ENCODE measurements at places on chromosomes 3 and 15.

DNA sequence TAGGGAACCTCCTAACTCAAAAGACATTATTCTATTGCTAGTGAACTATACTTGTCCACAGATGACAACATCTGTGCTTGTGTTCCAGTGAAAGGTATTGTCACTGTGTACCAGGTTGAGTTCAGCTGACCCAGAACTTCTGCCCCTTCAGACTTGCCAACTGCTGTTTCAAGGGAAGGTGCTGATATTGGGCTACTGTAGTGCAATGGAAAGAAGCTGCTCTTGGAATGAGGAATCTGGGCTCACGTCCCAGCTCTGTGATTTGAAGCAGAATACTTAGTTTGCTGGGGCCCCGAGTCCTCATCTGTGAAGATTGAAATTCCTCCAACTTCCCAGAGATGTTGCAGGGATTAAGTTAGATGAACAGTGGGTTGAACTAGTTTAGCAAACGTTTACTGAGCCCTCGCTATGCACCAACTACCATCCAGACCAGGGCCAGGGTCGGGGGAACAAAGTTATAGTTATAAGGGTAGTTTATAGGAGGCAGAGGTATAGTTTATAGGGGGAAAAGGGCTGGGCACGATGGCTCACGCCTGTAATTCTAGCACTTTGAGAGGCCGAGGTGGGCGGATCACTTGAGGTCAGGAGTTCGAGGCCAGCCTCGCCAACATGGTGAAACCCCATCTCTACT is 15.9 kb upstream of the UMPS start:
- no peak for DNase-seq

DNA sequence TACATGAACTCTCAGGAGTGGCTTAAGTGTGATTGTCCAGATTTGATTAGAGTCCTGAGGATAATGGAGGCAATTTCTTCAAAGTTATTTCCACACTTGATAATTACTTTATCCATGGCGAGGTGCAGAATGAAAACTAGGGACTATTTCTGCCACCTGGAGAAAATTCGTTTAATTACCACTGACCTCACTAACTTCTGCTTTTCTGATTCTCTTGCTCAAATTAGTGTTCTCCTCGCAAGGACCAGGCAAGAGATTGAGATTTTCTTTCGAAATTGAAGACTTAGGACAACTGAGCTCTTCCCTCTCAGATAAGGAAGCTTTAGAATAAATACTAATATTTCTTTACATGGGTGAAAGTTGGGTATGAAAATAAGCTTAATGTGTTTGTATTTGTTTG is 135.2 kb downstream of the RYR3 start:
- DNase-seq: no peak

DNA sequence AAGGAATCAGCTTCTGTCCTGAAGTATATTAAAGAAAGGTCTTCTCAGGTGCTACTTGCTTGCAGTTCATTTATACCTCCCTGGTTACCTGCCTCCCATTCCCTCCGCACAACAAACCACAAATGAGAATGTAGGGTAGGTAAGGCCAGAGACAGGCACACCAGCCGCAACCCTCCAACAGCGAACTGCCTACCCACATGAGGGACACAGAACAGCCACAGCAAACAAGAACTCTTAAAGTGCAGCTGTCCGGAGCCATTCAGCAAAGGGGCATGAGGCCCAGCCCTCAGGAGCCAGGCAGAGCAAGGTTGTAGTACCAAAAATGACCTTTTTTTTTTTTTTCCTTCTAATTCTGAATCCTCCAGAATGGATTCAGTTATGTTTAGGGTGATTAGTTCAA is 52.4 kb downstream of the SPSB4 start:
- no peak for DNase-seq

DNA sequence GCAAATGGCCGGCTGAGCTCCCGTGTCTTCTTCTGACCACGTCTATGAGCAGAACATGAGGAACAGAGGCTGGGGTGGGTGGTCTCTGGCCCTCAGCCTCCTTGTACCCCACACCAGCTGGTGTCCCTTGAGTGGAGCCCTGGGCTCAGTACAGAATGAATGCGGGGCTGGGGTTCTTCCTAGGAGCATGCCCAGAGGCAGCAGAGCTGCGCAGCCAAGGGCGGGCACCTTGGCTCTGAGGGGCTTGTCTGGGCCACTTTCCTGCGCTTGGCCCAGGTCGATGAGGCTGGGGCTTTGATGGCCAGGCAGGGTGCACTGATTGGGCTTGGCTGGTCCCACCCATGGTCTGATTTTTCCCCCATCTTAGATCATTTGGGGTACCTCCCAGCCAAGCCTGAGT is 6.4 kb downstream of the SCN5A start:
- DNase-seq: no peak

DNA sequence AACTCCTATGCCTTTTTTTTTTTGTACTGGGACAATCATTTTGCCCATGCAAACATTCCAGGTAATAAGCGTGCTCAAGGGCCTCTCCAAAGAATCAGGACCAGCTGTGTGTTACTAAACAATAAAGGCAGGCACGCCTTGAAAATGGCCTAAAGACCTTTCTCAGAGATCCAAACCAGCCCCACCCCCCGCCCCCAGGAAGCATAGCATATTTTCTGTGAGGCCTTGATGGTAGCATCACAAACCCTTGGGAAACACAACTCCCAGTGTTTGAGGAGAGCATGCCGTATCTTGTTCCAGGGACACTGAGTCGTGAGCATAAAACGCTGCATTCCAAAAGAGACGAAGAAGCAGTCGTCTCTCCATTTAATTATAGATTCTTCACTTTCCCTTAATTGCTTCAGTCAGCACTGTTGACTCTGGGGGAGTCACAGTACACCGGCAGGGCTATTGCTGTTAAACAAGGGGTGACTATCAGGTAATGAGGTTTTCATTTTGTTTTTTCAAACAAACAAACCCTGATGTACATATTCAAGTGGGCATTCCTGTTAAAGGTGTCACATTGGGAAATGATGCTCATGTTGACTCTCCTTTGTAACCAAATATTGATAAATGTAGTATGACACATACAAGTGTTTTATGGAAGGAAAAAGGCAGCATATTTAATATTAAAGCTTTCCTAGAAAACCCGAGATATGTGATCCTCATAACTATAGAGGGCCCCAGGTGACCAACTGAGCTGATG is 4.4 kb upstream of the TPM1 start:
- no peak for DNase-seq

DNA sequence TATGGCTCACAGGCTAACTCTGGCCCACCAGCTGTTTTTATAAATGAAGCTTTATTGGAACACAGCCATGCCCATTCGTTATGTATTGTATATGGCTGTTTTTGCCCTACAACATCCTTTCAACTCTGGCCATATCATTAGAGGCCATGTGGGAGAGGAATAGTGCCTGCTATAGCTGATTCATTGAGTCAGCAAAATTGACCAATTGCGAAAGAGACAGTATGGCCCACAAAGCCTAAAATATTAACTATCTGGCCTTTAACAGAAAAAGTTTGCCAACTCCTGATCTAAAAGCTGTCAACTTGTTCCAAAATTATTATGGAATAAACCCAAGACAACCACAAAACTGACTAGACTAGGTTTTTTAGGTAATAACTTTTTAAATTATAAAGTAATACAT is 1.4 kb downstream of the NR1I2 start:
- no peak for DNase-seq

- DNase-seq: no peak
These were observed 14.9 kb downstream of the ARL8B start for GRCh38 chr3:5136919-5137429.

GRCh38 chr3:139718415-139718814 is 40.6 kb upstream of the NMNAT3 start:
- no peak for DNase-seq

DNA sequence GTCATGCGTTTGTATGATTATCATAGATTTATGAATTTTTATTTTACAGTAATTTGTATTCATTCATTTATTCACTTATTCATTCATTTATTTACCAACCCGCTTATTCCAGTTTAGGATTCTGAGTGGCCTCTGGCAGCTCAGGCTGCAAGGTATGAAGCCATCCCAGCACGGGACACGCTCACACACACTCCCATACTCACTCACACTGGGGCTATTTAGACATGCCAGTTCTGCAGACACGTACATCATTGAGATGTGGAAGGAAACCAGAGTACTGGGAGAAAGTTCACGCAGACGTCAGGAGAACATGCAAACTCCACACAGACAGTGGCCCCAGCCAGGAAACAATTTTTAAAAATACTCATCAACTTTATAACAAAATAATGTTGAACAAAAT is 5.1 kb downstream of the CDIN1 start:
- no peak for DNase-seq

GRCh38 chr3:177646749-177647148 is 449.5 kb upstream of the TBL1XR1 start:
- peak; percentile 11 for DNase-seq

DNA sequence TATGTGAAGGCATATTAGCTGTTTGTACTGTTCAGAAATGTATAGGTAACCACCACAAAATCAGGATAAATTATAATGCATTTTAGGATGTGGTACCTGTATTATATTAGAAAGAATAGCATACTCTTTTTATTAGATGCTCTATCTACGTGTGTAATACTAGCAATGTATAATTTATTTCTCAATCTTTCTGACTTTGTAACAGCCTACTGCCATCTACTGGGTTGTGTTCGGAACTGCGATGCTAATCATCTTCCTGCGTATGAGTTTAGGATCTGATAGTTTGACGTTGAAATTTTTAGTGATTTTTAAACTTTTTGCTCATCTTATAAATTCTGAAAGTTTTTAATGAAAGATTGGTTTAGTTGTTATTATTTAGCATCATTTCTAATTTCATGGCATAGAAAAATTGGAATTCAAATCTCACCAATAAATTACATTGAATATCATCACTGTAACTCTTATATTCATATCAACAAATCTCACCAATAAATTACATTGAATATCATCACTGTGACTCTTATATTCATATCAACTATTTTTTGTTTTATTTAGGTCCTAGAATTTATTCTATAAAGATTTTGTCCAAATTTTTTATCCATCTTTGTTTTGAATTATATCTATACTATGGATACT is 322.7 kb upstream of the ZNF717 start:
- DNase-seq: peak; percentile 1

DNA sequence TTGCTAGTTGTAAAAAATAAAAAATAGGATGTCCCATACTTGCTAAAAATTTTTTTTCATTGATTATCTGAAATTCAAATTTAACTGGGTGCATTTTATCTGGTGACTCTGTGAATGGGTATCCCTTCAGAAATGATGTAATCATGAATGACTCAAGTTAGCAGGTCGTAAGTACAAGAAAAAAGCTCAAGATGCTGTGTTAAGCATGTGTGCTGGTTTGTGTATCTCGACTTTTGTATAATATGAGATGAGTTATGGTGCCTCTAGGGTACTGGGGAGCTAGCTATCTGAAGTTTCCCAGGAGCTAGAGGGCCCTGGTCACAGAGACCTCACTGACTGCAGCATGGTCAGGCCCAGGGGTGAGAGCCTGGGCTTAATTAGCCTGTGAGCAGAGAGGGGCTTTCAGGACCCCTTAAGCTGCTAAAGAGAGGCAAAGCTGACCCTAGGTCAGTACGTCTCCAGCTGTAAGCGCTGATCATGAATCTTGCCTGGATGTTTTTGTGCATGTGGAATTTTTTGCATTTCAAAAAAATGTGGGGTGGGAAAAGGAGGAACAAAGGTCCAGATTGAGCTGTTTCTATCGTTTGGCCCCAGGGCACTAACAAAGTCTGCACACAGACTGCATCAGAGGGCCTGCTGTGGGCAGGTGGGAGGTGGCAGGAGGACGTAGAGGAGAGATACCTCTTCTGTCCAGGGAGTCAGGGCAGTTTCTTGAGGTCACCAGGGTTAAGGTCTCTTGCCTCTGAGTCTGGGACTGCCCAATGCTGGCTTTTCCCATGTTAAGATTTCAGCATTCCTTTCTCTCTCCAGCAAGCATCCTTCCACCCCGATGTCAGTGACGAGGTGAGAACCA is 233.2 kb upstream of the TPM1 start:
- DNase-seq: no peak

DNA sequence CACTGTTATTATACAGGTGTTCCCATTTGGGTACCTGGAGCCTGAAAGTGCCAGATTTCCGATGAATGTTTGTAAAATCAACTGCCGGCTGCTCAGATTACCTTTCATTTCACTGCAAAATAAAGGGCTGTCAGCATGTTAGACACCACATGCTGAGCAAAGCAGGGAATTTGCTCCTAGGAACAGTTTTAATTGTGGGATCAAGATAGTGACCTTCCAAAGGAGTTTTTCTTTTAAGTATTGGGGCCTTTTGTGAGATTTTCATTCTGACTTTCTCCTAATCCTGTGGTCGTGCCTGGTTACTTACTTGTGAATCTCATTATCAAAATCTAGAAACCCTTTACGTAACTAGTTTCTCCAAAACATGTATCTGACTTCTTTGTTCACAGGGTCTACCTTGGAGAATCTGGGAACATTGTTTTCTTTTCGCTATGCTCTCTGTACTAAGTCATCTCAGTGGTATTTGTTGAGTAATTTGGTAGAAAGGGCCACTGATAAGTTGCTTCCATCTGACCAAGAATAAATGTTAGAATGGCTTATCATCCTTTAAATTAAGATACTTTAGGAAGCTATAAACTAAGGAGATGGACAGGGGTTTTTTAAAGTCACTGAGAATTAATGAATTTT is 40.8 kb upstream of the LRTM1 start:
- DNase-seq: no peak

- DNase-seq: no peak
These were observed 38.1 kb downstream of the TRAK1 start for GRCh38 chr3:42129014-42129953.

DNA sequence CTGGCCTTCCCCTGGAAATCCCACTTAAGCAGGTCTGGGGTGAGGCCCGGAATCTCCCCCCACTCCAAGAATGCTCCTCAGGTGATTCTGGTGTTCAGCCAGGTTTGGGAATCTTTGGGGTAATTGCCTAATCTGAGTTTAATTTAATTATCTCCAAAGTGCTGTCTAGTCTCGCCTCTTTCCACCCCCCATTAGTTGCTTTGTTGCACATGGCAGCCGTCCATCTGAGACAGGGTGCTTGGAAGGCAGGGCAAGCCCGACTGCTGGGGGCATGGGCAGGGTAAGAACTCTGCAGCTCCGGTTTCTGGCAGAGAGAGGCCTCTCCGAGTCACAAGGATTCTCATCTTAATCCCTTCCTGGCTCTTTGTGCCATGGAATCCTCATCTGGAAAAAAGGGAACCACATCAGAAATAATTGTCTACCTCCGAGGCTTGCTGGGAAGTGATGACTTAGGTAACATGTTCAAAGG is 15.0 kb downstream of the IL17RD start:
- no peak for DNase-seq

- peak; percentile 61 for DNase-seq
These were observed 23.4 kb upstream of the SEC13 start for GRCh38 chr3:10344147-10344943.

- no peak for DNase-seq
These were observed 456.9 kb upstream of the UBE2E2 start for GRCh38 chr3:22746221-22746620.

DNA sequence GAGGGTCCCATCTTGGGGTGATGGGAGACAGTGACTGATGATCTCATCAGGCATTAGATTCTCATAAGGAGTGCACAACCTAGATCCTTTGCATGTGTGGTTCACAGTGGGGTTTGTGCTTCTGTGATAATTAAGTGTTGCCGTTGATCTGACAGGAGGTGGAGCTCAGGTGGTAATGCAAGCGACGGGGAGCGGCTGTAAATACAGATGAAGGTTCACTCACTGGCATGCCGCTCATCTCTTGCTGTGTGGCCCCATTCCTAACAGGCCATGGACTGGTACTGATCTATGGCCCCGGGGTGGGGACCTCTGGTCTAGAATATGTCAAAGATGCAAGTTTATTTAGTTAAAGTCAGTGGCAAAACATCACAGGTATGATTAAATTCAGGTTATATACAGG is 8.7 kb downstream of the MEF2A start:
- DNase-seq: no peak

- DNase-seq: peak; percentile 77
These were observed 20.6 kb upstream of the EPHB3 start for GRCh38 chr3:184540777-184541681.
